ENCODE measurements at places on chromosomes 2 and 18. TPM values are rescaled to one million over a fixed set of nuclear protein-coding genes. Genes with fewer than 3 reads are reported as not detected.

Gene POTEJ
- polyA plus RNA-seq: not detected

Gene SMYD1
- not detected for polyA plus RNA-seq

Gene STON1
- not detected for polyA plus RNA-seq

Gene PPM1G
- 66.1 TPM for polyA plus RNA-seq

Gene SERPINB2
- polyA plus RNA-seq: not detected

Gene CPLX4
- not detected for polyA plus RNA-seq

Gene CRYGC
- polyA plus RNA-seq: not detected

Gene CFAP53
- polyA plus RNA-seq: not detected

Gene AKAIN1
- polyA plus RNA-seq: not detected

Gene ACTR3
- polyA plus RNA-seq: 390 TPM

Gene EVA1A
- polyA plus RNA-seq: 0.20 TPM

Gene AGXT
- not detected for polyA plus RNA-seq

Gene NFATC1
- 17.4 TPM for polyA plus RNA-seq

Gene SULT1C4
- not detected for polyA plus RNA-seq

Gene MRPS9
- polyA plus RNA-seq: 26.0 TPM

Gene ALPI
- polyA plus RNA-seq: not detected

Gene TWIST2
- polyA plus RNA-seq: not detected

Gene ADRA2B
- polyA plus RNA-seq: not detected

Gene CCDC178
- not detected for polyA plus RNA-seq
